ENCODE measurements at places on chromosomes 2 and 18. TPM values are rescaled to one million over a fixed set of nuclear protein-coding genes. Genes with fewer than 3 reads are reported as not detected.

NRP2 gene
- total RNA-seq: 9.0 TPM

GALR1 gene
- not detected for total RNA-seq

COMMD1 gene
- 44.6 TPM for total RNA-seq

EGR4 gene
- total RNA-seq: not detected

SERPINB11 gene
- not detected for total RNA-seq

SAG gene
- not detected for total RNA-seq

LAMA1 gene
- total RNA-seq: 0.92 TPM

EVA1A gene
- total RNA-seq: 29.3 TPM

KLHL29 gene
- 4.0 TPM for total RNA-seq

MFSD2B gene
- under 0.01 TPM for total RNA-seq

C1QL2 gene
- total RNA-seq: not detected

KCNK3 gene
- total RNA-seq: 8.2 TPM

TRIM54 gene
- 0.13 TPM for total RNA-seq

KCNG2 gene
- not detected for total RNA-seq

TUBA4B gene
- total RNA-seq: not detected

DNAH7 gene
- total RNA-seq: 1.2 TPM

SERPINB3 gene
- total RNA-seq: not detected

ST8SIA5 gene
- under 0.01 TPM for total RNA-seq

MYO7B gene
- total RNA-seq: 0.06 TPM

MOGAT1 gene
- total RNA-seq: not detected

TIMM21 gene
- 39.2 TPM for total RNA-seq

ABCG8 gene
- not detected for total RNA-seq

ACSL3 gene
- 151 TPM for total RNA-seq

HOXD10 gene
- not detected for total RNA-seq

HRH4 gene
- total RNA-seq: 0.06 TPM

SPC25 gene
- total RNA-seq: 3.9 TPM

POTEE gene
- total RNA-seq: under 0.01 TPM

IL1RN gene
- total RNA-seq: not detected

QPCT gene
- total RNA-seq: 2.5 TPM

ACOXL gene
- total RNA-seq: not detected

CNDP1 gene
- total RNA-seq: not detected

FBLN7 gene
- 8.0 TPM for total RNA-seq

MROH2A gene
- total RNA-seq: not detected

IGFBP2 gene
- 807 TPM for total RNA-seq

ANKRD30BL gene
- total RNA-seq: not detected

KIAA1328 gene
- total RNA-seq: 5.4 TPM

HEATR5B gene
- 18.1 TPM for total RNA-seq

LIMS3 gene
- 7.9 TPM for total RNA-seq

ASAP2 gene
- 83.4 TPM for total RNA-seq

ATP5F1A gene
- 708 TPM for total RNA-seq

PPP1R7 gene
- total RNA-seq: 104 TPM

MRO gene
- total RNA-seq: not detected

SLC9A4 gene
- total RNA-seq: under 0.01 TPM

TMEM247 gene
- not detected for total RNA-seq

CNTNAP5 gene
- not detected for total RNA-seq

XIRP2 gene
- total RNA-seq: not detected

WNT10A gene
- not detected for total RNA-seq

SH3YL1 gene
- total RNA-seq: 49.0 TPM

GPD2 gene
- total RNA-seq: 43.6 TPM

INPP5D gene
- total RNA-seq: 0.56 TPM

LHCGR gene
- total RNA-seq: not detected

CYP26B1 gene
- 0.25 TPM for total RNA-seq

BOK gene
- total RNA-seq: 4.9 TPM
